ENCODE measurements at places on chromosomes 5 and 9.

DNA sequence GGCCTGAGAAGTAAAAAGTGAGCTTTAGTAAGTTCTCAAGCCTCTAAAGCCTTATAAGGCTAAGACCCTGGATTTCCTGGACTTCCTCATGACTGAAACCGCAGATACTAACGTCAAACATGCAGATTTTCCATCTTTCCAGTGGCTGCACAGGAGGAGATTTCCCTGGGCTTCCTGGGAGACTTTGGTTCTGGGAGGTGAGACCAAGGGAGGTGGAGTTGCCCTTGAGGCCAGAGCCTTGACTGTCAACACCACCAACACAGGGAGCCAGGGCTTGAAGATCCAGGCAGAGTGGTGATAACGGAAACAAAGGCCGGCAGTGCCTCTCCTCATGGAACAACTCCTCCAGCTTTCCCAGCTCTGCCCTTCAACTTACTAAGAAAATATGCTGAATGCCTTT is 144.7 kb upstream of the LRRTM2 start:
- DNase-seq = no peak

- DNase-seq = no peak
Measured at GRCh38 chr9:28832168-28832770, 1259.0 kb upstream of the C9orf72 start.

GRCh38 chr5:116652196-116652729 is 77.6 kb upstream of the SEMA6A start:
- DNase-seq = no peak

GRCh38 chr5:146111409-146111808 is 6.0 kb upstream of the PLAC8L1 start:
- no peak for DNase-seq

GRCh38 chr9:119956111-119956510 is 586.9 kb upstream of the BRINP1 start:
- no peak for DNase-seq

DNA sequence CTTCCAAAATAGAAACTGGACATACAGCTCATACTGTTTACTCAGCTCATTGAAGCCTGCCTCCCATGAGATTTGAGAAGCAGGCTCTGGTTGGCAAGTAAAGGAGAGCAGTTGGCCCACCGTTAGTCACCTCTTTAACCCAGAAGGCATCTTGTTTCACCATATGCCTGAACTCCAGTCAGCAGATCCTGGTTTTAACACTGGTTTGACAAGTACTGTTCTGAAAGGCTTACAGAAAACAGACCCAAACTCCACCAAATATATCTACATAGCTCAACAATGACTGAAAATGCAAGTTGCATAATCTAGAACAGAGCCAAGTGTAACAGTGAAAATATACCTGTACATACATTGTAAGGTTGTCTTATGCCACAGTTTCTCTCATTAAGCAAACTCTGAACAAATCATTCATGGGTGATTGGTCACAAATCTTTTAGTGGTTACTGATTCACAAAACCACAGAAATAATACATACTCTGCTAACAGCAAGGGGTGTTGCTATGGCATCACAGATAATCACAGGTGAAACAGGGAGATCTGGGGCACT is 198.8 kb downstream of the BNC2 start:
- DNase-seq = no peak

DNA sequence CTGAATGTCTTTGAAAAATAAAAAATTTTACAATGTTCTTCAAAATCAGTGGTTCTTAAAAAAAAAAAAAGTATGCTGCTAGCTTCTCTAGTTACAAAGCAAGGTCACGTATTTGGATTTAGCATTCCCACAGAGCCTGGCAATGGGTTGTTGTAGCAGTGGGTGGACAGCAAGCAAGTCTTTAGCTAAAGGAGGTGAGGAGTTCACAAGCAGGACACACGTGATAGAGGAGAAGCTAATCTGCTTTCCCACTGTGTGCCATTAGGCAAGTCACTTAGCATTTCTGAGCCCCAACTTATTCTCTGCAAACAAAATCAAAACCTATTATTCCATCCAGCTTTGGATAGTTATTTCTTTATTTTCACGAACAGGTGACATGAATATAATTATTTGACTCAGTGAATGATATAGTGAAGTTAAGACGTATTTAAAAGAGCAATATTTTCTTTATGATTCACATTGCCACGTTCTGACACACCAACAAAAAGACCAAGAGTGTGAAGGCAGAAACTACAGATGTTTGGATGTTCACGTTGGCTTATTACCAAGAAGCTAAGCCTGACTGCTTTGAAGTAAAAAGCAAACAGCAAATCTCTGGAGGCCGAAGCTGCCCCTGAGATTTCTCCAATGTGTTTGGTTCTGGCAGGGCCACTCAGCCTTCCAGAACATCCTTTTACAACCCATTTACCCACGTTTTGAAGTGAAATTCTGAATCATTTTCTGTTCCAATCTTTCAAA is 612.1 kb upstream of the CDH6 start:
- DNase-seq = no peak

- DNase-seq = no peak
Measured at GRCh38 chr5:109192027-109192426, 217.7 kb downstream of the PJA2 start.

- DNase-seq = no peak
Measured at GRCh38 chr5:157352756-157353340, 86.9 kb downstream of the CYFIP2 start.

DNA sequence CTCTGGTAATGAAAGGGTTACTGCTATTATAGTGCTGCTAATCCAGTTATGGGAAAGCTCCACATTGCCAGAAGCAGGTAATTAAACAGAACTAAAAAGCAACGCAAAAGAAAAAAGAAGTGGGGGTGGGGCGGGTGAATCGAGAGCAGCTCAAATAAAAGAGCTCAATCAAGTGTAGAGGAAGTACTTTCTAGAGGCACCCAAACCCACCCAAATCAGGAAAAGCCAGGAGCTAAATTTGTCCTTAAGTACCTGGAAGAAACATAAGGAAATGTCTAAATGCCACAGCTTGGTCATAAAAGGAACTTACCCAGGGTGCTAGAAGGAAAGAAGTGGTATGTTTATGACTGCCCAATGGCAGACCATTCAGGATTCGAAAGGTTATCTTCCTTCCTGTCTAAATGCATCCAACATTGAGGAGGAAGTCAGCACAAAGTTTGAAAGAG is 2.4 kb upstream of the RNF145 start:
- no peak for DNase-seq

GRCh38 chr5:158413122-158413680 is 554.3 kb upstream of the CLINT1 start:
- no peak for DNase-seq

DNA sequence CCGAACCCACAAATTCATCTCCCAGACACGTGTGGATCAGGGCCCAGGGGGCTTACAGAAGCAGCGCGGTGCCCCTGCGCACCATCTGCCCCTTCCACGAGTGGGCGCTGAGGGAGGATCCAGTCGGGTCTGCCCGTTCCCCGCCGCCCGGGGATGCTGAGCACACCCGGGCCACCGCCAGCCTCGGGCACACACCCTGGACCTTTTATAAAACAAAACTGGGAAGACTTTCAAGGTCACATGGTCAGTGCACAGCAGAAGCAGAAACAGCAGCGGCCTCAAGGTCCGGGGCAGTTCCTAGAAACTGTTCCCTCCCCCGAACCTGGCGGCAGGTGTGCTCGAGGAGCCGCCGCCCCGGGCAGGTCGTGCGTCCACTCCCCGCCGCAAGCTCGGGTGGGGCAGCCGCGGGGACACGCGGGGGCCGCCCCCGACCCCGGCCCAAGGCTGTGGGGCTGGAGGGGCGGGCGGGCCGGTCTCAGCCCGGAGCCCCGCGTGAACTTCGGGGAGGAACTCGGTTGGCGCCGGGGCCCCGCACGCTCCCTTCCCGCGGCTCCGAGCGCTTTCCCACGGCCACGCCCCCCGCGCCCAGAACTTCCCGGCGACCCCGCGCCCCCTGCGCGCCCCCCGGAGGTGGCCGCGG is 633 bp upstream of the PPP1R26 start:
- DNase-seq = no peak

- no peak for DNase-seq
Measured at GRCh38 chr5:51539232-51539631, 156.0 kb downstream of the ISL1 start.

GRCh38 chr9:94980947-94981722 is 254.6 kb downstream of the AOPEP start:
- DNase-seq = no peak

GRCh38 chr5:14168793-14169262 is 25.7 kb downstream of the TRIO start:
- DNase-seq = no peak

DNA sequence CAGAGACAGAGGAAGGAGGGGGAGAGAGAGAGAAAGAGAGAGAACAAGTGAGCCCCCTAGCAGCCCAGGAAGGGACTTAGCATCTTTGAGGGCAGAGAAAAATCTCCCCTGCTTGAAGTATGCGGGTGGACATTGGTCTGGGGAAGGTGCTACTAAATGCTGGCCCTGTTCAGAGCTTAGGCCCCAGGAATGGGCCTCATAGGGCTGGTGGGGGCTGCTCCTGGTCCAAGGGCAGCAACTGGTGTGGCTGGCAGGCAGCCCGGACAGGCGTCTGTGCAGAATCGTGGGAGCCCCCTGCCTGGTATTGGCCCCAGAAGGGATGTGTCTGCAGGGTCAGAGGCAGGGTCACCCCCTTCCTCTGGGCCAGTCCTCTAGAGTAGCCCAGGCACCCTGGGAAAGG is 47.8 kb upstream of the SUSD3 start:
- DNase-seq = no peak

GRCh38 chr9:98154678-98155077 is 35.7 kb upstream of the TRIM14 start:
- no peak for DNase-seq

- no peak for DNase-seq
Measured at GRCh38 chr9:108224716-108225115, 631.1 kb downstream of the ACTL7B start.

- DNase-seq = no peak
Measured at GRCh38 chr9:126158588-126159429, 167.8 kb upstream of the MVB12B start.

DNA sequence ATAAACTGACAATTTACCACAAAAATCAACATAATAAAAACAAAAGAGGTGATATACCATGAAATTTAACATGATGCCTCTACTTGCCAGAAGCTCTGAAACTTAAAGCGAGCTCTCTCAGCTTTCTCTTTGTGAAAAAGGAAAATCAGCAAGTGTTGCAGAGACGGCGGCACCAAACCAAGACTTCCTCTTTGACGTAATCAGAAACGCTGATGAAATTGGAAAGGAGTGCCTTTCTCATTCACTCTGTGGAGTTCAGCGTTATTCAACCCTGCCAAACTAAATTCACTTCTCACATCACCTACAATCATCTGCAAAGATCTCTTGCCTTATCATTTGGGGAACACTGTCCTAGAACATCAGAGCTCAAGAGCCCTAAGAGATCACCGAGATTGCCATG is 32.2 kb downstream of the ANXA6 start:
- DNase-seq = no peak

DNA sequence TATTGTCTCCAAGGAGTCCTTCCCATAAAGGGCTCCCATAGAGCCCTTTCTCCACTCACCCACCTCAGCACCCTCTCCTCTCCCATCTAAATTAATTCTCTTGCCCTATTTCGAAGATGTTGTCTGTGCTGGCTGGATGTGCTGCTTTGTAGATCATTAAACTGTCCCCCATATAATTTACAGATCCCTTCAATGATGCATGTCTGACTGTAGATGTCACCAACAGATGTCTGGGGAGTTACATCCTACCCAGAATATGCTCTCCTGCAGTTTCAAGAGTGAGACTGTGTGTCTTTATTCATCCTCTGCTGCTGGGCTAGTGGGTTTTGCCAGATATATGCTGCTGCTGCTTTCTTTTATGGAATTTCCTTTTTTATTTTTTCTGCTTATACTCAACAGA is 351.2 kb downstream of the MLLT3 start:
- DNase-seq = no peak

GRCh38 chr5:33772380-33772897 is 119.4 kb downstream of the ADAMTS12 start:
- no peak for DNase-seq

DNA sequence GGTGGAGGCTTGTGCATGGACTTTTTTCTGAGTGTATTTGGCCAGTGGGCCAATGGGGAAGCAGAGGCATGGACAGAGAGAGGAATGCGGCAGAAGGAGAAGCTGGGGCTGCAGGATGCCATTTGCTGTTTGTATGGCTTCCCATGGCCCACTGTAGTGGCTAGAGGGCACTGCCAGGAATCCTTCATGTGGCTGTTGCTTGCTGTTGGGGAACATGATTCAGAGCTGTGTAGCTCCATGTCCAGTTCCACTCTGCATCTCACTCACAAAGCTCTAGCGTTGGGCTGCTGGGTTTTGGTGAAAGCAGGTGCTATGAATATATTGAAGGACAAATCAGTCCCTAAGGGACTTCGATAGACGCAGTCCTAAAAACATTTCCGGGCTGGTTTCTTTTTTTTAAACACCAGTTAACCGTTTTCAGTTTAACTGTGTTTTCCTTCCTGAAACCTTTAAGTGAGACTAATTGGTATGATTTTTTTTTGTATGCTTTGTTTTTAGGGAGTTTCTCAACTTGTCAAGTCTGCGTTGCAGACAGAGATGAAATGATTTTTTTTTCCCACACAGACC is 51.3 kb downstream of the SLC22A5 start:
- DNase-seq = no peak

DNA sequence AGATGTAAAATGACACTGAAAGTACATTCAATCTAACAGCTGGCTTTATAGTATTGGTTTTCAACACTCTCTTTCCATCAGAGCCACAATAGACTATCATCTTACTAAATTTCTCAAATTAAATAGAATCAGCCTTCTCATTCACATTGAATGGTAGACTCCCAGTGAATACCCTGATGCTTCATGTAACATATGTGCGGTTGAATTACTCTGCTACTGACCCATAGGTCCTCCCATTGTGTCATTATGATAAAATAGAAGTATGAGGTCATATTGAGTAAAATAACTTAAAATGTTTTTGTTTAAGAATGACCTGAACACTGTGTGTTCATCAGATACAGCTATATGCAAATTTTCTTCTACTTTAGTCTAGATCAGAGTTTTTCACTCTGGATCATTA is 75.9 kb upstream of the ADAMTSL1 start:
- no peak for DNase-seq

DNA sequence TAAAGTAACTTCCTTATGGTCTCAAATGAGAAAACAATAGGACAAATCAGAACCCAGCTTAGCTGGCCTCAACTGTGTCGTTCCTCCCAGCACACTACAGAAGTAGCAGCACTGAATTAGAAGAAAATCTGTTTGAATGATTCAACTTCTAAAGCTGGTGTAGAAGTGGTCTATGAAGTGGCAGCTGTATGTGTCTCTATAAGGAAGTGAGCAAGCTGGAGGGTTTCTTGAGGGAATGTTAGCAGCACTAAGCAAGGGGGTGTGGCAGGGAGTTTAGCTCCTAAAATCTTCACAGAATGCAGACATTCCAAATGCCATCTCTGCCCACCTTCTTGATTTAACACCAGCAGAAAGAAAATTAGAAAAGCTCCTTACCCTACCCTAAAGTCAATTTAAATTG is 4.1 kb downstream of the KLF9 start:
- no peak for DNase-seq
